Central memory CD4-positive, alpha-beta T cell (primary cell): ENCODE measurements at places on chromosomes 3 and 15.

GRCh38 chr3:169759256-169759655 is 5.6 kb downstream of the TERC start:
- peak; percentile 19 for DNase-seq

DNA sequence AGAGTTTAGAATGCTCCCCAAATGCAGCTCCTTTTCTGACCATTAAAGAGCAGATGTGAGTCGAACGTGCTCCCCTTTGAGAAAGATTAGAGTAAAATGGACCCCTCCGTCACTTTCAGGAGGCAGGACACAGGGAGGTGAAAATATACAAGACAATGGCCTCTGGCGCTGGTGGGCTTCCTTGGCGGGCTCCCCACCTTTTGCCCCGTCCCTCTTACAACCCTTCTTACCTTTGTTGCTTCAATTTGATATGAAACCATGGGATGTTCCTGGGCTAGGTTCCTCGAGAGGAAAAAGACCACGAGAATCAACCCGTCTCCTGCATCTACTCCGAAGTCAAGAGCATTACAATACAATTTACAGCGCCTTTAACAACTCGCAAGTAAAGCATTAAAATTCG is 214.2 kb downstream of the MEIS2 start:
- no peak for DNase-seq

DNA sequence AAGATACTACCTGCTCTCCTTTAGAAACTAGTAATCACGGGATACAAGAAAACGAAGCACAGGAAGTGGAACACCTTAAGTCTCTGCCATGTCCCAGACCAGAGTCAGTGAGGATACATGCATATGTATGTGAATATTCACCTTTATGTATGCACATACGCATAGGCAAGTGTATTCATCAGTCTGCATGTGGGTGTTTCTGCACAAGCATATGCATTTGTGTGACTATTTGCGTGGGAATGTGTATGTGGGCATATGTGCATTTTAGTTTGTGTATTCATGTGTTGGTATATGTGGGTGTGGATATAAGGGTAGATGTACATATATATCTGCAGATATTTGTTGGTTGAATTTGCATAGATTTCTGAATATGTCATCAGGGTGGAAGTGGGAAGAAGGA is 889.7 kb downstream of the AGBL1 start:
- DNase-seq: no peak

- no peak for DNase-seq
Measured at GRCh38 chr15:71648095-71648494, 162.3 kb upstream of the NR2E3 start.

GRCh38 chr3:46663591-46664135 is 29.8 kb downstream of the ALS2CL start:
- DNase-seq: peak; percentile 7

- no peak for DNase-seq
Measured at GRCh38 chr3:139353920-139354556, 10.2 kb downstream of the MRPS22 start.

- DNase-seq: no peak
Measured at GRCh38 chr3:105800320-105800719, 68.5 kb downstream of the CBLB start.

GRCh38 chr3:64176461-64176996 is 48.7 kb downstream of the PRICKLE2 start:
- no peak for DNase-seq

GRCh38 chr3:70531838-70532489 is 219.5 kb upstream of the MDFIC2 start:
- no peak for DNase-seq

DNA sequence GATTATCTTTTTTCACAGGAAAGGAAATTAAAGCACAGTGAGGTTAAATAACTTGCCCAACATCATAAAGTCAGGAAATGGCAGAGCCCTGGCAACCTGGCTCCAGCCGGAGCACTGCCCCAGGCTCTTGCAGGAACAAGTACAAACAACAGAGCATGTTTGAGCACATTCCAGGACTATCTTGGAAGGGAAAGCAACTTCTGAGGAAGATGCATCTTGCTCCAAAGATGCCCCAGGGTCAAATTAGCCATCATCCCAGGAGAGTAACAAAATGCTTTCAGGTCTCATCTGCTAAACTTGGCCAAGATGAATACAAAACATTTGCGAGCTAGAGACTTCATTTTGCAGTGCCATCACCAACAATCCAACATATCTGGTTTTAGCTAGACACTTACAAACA is 162.4 kb upstream of the LRRN1 start:
- DNase-seq: no peak

DNA sequence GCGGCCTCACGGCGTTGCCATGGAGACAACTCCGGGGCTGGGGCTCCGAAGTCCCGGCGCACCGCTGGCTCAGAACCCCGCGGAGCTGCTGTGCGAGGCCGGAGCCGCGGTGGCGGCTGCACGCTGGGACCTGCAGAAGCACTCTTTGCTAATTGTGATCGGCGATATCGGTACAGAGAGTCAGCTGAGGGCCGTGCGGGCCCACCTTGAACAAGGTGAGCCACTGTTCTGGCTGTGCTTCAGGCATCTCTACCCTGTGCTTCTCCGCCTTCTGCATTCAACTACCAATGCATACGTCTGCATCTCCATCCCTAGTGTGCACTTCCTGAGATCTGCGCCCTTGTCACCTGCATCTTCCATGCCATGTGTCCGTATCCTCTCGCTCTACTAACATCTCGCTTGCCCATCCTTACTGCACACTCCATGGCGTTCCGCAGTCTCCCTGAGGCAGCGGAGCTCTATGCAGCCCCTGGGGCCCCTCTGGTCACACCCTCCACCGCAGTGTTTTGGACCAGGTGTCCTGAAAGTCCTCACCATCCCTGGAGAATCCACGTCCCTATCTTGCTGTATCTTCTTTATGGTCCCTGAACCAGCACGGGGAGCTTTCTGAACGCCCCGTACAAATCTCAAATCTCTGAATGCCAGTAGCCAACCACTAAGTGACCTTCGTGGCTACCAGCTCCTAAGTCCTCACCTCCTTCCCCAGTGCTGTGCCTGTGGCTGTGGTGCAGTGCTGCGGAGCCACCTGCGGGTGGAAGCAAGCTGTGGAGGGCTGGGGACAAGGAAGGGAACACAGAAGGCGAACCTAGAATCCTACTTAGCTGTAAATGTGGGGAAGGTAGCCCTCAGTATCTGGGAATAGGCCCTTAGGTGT is 6.2 kb upstream of the MAP1A start:
- no peak for DNase-seq

DNA sequence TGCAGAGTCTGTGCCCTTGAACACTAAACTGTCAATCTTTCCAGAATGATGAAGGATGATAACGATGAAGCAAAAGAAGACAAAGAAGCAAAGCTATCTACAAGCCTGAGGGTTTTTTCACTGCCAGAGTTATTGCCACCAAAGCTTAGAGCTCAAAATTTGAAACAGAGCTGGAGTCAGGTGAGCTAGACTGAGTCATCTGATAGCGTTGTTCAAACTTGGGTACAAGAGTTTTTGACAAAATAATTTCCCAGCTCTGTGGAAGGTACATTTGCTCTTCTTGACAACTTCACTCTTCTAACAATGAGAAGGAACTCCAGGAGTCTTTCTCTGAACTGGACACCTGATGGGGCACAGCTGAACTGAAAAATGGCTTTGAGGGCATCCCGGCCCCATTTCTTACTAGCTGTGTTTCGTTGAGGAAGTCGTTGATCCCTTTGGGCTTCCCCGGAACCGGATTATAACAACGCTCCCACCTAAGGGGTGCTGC is 715 bp downstream of the MCCC1 start:
- DNase-seq: no peak

DNA sequence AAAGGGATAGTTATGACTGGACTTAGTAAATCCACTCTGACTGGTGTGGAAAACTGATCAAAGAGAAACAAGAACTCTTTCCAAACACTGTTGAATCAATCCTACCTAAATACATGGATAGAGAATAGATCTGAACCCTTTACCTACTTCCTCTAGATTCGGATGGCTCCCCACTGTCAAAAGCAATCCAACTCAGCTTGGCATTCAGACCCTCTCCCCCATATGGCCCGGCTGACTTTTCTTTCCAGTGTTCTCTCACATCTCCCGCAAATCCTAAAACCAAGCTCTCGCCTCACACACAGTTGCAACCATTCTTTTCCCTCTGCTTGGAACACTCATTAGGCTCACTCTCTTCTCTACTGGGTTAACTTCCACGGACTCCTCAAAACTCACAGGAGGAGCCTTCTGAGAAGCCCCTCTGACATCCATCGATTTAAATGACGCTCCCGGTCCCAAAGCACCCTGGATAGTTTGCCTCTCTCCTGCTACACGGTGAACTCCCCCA is 639 bp downstream of the SPICE1 start:
- no peak for DNase-seq

DNA sequence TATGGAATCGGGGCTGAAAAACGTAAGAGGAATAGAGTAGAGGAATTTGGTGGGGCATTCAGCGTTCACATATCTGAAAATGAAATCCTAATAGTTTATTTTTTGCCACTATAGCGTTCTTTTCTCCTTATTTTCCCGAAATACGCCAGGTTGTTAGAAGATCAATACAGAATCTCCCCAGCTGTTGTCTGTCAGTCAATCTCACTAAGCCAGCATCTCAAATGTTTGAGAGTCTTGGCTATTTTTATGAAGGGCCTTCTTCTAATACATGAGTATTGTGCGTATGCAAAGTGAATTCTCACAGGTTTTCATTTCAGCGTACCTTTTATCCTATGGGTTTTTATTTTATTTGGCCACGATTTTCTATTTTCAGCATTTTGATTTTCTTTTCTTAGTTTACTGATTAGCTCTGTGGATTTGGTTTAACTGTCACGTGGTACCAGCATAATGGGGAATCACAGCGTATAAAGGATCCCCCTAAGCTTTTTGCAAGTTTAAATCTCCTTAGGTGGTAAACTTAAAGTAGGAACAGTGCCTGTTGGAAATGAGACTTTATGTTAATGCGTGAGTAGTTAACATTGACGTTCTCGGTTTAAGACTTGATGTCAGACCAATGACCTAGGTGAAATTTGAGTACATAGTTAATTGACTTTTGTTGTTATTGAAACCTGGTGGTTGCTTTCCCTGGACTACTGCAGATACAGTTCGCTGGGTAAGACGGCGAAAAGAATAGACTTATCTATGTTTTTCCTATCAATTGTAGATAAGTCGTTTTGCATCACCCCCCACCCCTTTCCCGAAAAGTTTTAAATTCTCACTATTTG is 1.3 kb downstream of the FXR1 start:
- DNase-seq: no peak

DNA sequence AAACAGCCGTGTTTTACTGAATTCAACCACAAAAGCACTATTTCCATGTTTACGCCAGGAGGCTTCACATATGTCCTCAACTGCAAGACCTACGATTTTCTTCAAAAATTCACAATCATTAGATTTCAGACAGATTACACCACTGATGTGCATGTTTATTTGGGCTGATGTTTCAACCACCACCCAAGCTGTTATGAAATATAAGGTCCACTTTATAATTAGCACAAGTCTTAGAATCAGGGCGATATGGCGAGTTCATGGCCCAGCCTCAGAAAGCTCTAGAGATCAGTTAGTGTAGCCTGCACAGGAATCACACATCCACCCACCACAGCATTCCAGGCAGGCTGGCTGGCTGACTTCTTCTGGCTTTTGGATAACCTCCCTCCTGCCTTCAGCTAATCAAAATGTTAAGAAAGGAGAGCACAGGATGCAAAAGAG is 15.4 kb downstream of the SH3BP5 start:
- DNase-seq: no peak

- no peak for DNase-seq
Measured at GRCh38 chr15:70486451-70487386, 276.6 kb downstream of the UACA start.

- peak; percentile 56 for DNase-seq
Measured at GRCh38 chr3:196941729-196942225, 551 bp downstream of the NCBP2 start.

GRCh38 chr3:53865732-53866499 is 16.0 kb downstream of the ACTR8 start:
- no peak for DNase-seq

- no peak for DNase-seq
Measured at GRCh38 chr15:57580428-57580827, 11.3 kb upstream of the MYZAP start.

- no peak for DNase-seq
Measured at GRCh38 chr3:27553886-27554540, 69.8 kb upstream of the SLC4A7 start.

- DNase-seq: no peak
Measured at GRCh38 chr3:31253782-31254181, 278.9 kb upstream of the STT3B start.

DNA sequence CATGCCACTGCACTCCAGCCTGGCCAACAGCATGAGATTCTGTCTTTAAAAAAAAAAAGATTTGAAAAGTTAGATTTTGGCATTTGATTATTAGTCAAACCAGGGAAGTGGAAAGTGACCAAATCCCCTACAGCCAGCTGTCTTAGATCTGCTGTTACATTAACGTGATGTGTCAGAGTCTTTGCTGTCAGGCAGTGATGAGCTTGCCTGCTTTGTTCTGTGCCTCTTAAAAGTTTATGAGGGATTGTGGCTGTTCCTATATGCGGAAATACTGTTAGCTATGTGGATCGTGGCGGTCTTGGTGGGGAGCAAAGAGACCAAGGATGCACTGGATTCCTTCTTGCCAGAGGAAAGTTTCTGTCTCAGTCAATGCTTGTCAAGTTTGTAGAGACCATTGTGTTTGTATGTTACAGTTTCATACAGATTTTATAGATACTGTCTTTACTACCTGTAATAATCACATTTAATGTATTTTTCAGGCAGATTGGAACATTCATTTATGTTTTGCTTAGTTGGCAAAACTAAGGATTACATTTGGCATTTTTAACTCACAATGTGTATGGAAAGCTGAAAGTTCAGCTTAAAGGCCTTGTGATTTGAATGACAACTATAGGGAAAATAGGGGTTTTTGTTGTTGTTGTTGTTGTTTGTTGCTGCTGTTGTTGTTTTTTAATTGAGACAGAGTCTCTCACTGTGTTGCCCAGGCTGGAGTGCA is 137.4 kb downstream of the VPS8 start:
- no peak for DNase-seq

DNA sequence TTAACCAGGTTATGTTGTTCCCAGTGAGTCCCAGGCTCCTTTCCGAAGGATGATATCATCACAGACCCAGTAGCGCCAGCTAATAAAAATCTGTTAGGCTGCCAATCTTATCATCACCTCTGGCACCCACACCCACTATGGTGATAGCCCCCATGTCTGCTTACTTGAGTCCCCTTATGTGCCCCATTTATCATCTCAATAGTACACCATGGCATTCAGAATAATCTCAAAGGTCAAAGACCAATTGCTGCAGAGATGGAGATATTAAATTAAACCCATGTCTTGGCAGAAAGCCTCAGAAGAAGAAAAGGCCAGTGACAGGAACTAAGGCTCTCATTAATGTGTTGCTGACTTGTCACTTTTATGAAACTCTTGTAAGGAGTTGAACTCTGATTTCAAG is 32.8 kb downstream of the CPNE4 start:
- no peak for DNase-seq

- DNase-seq: no peak
Measured at GRCh38 chr15:27702581-27702980, 396.5 kb downstream of the OCA2 start.

- DNase-seq: no peak
Measured at GRCh38 chr3:140276703-140277102, 341.7 kb downstream of the CLSTN2 start.

GRCh38 chr3:125434582-125435011 is 59.5 kb upstream of the ZNF148 start:
- DNase-seq: no peak
